IMR-90 (cell line): ENCODE measurements at places on chromosomes 5 and 9. TPM values are rescaled to one million over a fixed set of nuclear protein-coding genes. Genes with fewer than 3 reads are reported as not detected.

DNA sequence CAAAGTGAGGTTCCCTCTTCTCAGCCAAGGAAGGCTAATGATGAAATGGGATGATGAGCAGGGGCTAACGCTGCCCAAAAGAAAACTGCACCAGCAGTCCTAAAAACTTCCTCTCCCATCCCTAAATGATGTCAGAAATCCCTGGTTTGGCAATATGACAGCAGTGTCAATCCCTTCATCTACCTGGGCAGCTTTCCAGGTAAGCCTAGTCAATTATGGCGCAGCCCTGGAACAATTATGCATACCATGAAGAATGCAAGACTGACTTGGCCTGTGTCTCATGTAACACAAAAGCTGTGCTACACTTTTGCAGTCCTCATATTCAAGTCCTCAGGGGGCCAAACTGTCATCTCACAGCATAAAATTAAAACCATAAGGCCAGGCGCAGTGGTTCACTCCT, 7.0 kb downstream of the DMGDH start:
- DNase-seq = no peak

DNA sequence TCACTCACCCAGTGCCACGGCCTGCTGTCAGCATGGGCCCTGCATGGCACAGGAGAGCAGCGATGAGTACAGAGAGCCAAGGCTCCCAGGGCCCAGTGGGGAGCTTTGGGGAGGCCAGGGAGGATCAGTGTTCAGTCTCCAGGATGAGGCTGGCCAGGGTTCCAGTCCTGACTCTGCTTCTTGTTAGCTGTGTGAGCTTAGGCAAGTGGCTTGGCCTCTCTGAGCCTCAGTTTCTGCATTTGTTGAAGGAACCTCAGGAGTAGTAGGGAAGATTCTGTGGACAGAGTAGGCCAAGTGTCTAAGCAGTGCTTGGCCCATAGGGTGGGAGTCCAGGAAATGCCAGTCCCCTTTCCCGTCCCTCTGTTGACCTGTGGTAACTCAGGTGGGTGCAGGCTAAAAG, 39.5 kb downstream of the ERGIC1 start:
- no peak for DNase-seq

DNA sequence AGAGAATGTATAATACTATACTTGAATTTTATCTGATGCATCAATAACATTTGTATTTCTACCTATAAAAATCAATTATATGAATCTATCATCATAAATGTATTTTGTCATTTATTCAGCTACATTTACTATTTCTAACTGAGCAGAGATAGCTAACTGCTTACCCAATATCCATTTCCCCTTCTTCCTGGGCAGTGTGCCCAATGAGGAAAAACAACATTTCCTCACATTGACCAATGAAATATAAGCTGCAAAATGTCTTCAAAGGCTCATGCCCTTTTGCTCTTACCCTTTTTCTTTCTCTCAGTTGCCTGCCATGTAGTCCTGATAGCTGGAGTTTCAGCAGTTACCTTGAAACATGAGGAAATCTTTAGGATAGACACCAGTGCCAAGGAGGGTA, 385.8 kb upstream of the PCSK5 start:
- DNase-seq = no peak

DNA sequence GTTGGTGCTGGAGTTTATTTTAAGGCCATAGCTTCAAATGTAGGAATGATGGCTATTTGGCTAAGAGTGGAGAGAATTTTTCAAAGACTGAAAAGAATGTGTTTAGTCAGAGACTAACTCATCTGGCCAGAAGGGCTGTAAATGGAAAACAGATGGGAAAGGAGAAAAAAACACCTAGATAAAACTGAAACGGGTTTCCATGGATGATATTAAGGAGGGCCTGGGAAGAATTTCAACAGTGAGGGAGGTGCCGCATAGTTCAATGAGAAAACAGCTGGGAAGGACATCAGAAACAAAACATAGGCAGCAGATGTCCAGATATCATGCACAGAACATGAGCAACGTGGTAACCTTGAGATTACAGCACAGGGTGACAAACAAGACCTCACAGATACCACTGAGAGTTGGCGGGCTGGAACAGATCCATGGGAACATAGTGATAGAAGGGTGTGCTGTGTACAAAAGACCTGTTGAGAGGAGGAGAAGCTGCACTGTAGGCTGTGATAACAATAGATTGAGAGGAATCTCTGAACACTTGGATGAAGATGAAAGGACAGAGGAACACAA, 31.2 kb upstream of the RAD23B start:
- peak; percentile 95 for DNase-seq

DNA sequence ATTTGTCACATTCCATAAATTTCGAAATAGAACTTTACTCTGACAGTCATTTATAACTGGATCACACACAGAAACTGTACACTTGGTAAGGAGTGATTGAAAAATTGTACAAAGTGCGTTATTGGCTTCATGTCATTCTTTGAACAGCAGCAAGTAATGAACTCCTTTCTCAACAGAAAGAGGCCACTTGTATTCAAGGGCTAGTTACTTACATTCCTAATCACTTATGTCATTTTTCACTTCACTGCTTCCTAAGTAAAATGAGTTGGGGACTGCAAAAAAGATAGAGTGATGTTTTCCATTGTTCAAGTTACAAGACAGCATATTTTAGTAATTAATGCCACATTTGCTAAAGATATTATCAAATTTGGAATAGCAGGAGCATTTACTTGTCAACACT, 893.2 kb downstream of the DTWD2 start:
- no peak for DNase-seq

GRCh38 chr5:74624501-74624900, 16.0 kb downstream of the ENC1 start:
- no peak for DNase-seq

DNA sequence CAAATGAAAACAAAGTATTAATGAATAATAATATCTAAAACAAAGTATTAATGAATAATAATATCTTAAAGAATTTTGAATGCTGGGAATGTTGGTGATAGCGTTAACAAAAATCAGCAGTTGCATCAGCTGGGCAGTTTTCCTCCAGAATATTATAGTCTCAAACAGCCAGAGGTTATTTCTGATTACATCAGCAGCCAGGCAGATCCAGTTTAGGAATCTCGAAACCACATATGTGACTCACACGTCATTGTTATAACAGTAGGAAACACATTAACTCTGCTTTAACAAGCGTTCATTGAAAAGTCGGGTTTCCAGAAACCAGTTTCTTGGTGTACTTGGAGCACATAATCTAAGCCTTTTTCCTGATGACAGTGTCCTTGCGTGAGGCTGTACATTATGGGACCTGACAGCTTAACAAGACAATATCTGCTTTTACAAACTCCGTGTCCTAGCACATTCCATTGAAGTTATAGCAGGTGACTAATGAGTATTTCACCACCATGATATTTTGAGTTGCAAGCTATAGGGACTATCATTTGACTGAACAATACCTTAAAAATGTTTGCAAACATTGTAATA, 559.5 kb upstream of the KLF4 start:
- peak; percentile 97 for DNase-seq

DNA sequence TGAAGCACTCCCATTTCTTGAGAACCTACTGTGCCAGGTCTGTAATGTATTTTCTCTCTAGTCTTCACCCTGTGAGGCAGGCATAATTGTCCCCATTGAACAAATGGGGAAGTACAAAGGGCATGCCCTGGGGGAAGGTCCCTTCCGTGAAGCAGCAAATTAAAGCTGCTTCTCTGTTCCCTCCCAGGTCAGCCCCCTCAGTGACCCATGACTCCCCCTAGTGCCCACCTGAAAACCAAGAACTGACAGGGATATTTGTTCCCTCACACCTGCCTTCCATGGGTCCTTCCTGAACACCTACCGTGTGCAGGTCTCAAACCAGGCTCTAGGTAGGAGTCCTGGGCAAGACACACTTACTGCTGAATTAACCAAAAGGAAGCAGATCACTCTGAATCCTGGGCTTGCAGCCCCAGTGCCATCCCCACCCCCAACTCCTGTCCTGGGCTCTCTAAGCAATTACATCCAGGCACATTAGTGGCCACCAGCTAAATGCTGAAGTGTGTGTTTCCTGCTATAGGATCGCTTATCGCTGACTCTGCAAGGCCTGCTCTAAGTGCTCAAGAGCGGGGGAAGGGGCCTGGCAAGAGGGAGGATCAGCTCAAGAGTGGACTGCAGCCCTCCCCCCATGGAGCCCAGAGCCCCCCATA, 254.8 kb downstream of the CDK5RAP2 start:
- no peak for DNase-seq

The FYB1 gene
- total RNA-seq = not detected in 2 replicates

The FAXDC2 gene
- 4.2 and 4.3 TPM in 2 replicates for total RNA-seq
